ENCODE measurements at places on chromosomes 3 and 15.

- DNase-seq = no peak
Measured at GRCh38 chr3:169002689-169003088, 660.8 kb downstream of the MECOM start.

DNA sequence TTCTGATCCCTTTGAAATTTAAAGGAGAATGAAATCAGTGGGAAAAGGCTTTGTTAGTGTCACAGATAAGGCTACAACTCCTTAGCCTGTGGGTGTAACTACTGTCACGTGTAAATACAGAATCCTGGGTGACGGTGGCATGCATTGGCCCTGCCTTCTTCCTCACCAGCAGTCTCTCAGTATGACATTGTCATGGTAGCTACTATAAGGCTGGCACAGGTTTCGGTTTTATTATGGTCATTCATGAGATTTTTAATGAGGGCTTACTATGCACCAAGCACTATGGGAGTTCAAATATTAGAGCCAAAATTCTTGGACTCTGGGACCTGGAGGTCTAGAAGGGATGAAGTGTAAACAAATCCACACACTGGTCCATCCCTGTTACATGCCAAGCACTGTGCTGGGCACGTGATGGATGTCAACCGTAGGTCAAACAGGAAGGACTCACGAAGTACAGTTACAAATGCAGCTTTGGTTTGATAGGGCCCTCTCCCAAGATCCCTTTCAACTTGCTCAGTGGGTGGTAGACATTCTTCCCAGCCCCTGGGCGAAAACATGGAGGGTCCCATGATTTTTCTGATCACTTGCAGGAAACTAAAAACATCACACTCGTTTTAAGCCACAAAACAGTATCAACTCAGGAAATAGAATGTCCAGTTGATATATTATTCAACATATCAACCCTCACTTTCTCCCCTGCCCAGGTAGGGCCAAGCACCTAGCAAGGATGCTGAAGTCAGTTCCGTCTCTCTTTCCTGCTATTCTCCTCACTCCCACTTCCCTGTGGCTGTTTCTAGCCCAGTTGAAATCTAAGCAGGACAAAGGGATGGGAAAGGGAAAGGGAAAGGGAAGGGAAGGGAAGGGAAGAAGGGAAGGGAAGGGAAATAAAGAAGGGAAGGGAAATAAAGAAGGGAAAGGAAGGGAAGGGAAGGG lies 25.3 kb downstream of the BFSP2 start:
- no peak for DNase-seq

GRCh38 chr3:52223449-52224408 lies 1.7 kb downstream of the TLR9 start:
- no peak for DNase-seq

- no peak for DNase-seq
Measured at GRCh38 chr15:92034227-92034626, 180.7 kb downstream of the SLCO3A1 start.

- DNase-seq = no peak
Measured at GRCh38 chr3:57512166-57512565, 32.0 kb downstream of the DNAH12 start.

Measured in muscle of back (tissue), 13 donors.